Renal pelvis (tissue), 12 donors: ENCODE measurements at places on chromosomes 11 and 22.

- no peak for DNase-seq
Measured at GRCh38 chr11:21811572-21811971, 381.3 kb upstream of the ANO5 start.

DNA sequence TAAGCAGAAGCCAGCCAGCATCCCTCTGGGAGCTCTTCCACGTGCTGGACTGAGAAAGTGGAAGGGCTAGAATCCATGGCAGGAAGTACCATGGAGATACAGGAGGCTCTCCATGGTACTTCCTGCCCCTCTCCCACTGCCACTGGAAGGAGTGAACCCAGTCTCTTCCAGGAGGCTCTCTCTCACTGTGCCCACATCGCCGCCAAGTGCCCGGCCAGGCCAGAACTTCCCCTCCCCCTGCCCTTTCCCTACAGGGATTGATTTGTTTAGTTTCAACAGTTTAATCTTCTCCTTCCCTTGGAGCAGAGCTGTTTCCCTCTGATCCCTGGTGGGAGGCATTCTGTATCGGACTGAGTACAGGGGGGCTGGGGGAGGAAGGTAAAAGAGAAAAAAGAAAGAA, 133.6 kb downstream of the DSCAML1 start:
- no peak for DNase-seq

DNA sequence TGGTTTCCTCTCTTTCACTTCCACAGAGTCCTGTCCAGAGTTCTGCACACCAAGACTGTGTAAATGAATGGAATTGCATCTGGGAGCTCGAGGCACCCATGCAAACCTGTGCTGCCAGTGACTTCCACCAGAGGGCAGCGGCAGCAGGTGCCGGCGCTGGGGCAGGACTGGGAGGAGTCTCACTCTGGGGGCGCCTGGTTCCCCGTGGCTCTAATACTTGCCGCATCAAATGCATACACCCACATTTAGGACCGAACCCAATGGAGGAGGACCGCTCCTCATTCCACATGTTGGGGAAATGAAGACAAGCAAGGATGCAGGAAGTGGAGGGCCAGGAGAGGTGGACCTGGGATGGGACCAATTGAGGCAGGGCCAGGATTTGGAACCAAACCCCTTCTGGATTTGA, 1.1 kb upstream of the CD6 start:
- no peak for DNase-seq

DNA sequence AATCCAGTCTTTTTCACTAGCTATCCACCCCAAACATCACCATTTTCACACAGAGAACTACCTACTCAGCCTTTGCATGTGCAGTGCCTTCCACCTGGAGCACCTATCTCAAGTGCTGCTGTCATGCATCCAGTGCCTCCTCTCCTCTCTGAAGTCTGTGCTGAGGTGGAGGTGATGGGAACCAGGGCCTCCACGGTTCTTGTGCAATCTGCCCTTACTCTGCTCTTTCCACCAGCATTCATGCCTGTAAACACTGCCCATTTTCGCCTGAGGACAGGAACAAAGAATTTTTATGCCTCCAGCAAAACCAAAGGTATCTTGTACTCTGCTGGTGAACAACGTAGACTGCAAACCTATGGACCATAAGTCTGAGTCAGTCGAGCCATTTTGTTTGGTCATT, 27.0 kb downstream of the PITPNB start:
- DNase-seq = no peak

DNA sequence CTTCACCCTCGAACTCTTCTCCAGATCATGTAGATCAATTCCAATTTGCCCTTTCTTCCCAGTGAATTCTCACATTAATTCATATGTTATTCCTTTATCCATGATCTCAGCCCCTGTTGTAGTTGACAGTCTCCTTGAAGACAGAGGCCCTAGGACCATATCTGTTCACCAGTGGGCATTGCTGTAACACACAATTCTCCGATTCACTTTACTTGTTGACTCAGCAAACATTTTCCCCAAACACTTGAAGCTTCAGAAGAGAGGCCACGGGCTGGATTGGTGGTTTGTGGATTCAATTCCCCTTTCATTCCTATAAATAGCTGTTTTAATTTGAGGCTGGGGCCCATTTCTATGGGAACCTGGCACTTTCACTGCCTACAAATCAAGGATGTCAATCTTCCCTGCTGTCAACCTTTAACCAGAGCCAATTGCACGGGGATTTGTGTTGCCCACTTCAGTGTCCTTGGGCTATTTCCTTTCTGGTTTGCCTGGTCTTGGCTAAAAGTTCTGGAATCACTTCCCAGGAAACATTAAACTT, 393.0 kb upstream of the KIRREL3 start:
- no peak for DNase-seq

DNA sequence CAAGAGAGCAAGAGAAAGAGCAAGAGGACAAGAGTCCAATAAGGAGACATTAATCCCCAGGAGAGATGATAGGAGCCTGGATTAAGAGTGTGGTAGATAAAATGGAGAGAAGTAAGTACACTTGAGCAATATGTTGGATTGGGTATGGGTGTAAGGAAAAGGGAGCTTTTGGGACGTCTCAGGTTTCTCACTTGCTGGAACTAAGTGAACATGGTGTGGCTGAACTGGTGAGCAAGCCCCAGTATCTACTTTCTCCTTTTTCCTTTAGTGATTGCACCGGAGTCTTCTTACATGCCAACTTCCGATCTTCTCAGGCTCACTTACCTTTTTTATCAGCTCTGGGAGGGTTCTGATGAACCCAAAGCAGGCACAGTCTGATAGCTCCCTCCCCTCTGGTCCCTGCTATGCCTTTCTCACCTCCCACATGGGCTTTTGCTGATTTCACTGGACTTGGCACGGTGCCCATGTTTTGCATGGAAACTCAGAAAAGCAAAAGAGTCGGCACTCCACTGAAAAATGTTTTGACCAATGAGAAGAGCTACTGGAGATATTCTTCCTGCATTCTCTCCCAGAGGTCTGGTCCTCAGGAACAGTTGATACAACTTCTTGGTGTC, 14.5 kb upstream of the APLNR start:
- no peak for DNase-seq

- no peak for DNase-seq
Measured at GRCh38 chr11:97570636-97571035, 1180.8 kb downstream of the JRKL start.
